ENCODE measurements at places on chromosomes 12 and 14.
A peak's percentile ranks its signal among the peaks of the same experiment; 100 is the strongest.

DNA sequence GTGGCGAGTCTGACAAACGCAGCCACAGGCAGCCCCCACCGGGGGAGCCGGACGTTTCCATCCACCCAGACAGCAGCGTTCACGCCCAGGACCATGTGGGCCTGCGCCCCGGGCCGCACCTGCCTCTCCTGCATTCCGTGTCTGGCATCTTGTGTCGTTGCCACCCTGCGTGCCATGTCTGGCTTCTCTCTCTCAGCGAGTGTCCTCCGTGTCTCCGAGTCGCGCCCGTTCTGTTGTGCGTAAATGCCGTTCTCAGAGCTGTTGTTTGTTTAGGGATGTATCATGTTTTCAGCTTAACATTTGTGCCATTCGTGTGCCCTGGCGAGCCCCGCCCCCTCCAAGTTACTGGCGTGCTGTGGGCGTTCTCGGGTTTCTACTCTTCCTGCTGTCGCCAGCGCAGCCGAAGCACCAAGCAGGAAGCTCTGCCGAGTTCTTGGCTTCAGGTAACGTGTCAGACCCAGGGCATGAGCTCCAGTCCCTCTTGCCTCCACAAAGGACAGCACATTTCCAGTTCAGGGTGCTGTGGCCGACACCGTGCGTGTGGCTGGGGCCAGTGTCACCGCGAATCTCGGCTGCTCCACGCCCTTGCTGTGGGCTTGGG is 34.6 kb downstream of the NOC4L start:
- DNase-seq: no peak

GRCh38 chr12:54870048-54870447 is 15.7 kb downstream of the MUCL1 start:
- DNase-seq: no peak

DNA sequence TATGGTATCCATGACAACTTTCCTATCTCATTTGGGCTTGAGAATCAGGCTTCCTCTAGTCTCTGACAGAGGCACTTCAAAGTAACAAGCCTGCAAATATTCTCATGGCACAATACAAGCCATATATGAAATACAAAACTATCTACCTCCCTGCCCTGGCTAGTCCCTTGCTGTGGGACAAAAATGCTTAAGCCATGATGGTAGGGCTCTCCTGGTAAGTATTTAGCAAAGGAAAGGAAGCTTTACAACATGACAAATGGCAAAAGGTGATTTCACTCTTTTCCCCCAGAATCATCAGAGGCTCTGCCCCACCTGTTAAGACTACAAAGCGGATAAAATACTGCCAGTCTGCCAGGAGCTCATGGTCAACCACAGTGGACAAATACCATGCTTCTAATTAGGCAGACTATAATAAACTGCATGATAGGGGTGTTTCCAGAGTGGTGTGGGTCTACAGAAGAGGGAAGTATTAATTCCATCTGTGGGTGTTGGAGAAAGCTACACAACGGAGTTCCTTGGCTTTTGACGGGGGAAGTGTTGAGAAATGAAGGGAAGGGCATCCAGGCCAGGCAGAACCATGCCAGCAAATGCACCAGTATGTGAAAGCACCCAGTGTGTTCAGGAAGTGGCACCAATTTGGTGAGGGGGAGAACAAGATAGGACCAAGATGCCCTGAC is 92.9 kb downstream of the SPTSSA start:
- DNase-seq: no peak

GRCh38 chr12:6056406-6057240 is 67.8 kb downstream of the VWF start:
- DNase-seq: no peak

DNA sequence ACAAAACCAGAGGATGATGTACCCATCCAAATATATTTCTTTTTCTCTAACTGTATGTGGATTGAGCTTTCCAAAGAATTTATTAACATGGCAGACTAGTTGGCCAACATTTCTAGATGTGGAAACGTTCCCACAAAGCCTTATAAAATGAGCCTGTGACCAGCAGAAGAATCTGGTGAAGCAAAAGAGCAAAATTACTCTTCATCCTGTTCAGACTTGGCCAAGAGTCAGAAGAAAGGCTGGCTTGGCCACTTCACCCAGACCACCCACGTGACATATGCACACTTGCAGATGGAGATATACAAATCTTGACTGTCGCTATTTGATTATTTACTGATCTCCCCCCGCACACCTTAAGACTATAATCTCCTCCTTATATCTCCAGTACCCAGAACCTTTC is 96.7 kb downstream of the NUAK1 start:
- DNase-seq: no peak

- DNase-seq: no peak
Measured at GRCh38 chr12:64706306-64706705, 52.9 kb downstream of the GNS start.

DNA sequence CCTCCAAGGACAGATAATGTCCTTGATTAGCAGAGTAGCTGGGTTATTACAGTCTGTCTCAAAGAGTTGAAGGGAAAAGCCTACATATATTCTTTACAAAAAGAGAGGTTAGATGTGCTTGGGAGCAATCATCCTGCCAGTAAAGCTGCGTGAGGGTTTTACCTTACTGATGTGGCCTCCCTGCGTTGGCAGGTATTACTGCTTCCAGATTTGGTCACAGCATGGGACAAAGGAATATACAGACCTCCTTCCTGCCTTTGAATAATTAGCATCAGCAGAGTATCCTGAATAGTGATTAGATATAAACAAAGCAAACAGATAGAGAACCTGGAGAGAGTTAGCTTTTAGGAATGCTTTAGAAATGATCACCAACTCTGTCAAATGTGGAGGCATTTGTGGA is 69.6 kb downstream of the TMTC2 start:
- DNase-seq: no peak

DNA sequence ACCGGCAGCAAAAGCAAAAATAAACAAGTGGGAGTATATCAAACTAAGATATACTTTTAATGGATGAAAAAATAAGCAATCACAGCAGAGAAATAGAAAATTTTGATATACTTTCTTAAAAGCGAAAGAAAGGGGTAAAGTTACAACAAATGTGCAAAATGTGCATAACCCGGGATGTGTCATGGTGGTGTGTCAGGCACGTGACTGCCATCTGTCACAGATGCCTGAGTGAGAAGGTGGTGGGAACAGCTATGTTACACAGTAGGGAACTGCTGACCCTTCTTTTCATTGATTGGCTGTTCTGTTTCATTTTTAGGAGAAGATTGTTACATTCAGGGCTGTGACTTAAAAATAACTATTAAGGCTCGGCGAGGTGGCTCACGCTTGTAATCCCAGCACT is 168.1 kb upstream of the PELI2 start:
- DNase-seq: no peak

DNA sequence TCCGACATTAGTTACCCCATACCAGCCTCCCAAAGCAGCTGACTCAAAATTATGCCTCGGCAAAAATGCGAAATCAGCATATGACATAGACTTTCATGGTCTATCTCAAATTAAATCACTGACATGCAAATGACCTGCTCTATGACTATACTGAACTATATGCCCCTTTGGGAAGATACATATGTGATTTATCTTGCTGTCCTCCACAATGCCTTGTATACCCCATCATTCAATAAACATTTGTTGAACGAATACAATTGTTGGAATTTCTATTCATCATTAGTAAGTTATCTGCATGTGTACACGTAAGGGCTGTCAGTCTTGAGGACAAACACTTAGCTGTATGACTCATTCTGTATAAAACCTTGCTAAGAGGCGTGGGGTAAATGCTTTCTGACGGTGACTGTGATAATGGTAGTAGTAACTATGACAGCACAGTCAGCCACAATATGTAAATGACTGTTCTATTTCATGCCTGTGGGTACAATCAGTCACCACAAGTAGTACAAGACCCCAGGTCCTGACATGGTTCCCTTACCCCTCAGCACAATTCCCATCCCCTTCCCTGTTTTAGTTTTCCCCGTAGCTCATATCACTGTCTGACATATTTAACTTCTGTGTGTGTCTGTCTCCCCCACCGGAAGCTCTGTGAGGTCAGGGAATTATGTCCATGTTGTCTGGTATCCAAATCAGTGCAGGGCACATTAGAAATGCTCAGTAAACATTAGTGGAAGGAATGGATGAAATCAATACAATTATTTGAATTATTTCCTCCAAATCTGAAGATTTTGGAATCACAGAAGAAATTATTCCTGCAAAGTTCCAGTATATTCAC is 42.8 kb downstream of the STXBP6 start:
- no peak for DNase-seq

GRCh38 chr14:73239393-73240241 is 2.3 kb downstream of the PAPLN start:
- no peak for DNase-seq

DNA sequence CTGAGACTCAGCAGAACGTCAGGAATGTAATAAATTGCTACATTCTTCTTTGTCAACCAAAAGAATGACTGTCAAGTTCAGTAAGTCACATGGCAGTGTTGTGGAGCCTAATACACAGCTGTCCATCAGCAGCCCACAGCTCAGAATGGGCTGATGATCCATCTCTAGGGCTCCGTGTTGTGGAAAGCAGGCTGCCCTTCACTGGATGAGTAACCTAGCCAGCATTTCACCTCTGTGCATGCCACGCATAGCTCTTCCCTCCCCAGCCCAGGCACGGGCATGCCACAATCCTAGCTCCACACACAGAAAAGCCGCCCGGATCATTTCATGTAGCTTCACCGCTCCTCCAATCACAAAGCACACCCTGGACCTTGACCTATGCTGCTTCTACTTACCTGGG is 878.0 kb upstream of the TMEM132C start:
- no peak for DNase-seq

- no peak for DNase-seq
Measured at GRCh38 chr14:105326891-105327694, 12.5 kb downstream of the PACS2 start.

DNA sequence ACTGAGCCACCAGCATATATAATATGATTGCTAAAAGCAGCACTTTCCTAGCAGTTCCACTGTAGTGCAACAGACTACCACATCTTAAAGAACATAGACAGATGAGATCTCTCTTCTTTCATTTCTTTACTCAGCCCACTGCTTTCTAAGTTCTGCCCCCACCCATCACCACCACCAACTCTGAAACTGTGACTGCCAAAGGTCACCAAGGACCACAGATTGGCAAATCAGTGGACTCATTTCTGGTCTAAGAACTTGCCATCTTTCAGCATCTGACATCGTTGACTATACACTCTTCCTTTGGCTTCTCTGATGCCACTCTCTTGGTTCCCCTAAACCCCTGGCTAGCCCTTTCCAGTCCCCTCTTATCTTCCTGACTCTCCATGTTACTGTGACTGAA is 38.4 kb downstream of the IFNG start:
- DNase-seq: no peak

DNA sequence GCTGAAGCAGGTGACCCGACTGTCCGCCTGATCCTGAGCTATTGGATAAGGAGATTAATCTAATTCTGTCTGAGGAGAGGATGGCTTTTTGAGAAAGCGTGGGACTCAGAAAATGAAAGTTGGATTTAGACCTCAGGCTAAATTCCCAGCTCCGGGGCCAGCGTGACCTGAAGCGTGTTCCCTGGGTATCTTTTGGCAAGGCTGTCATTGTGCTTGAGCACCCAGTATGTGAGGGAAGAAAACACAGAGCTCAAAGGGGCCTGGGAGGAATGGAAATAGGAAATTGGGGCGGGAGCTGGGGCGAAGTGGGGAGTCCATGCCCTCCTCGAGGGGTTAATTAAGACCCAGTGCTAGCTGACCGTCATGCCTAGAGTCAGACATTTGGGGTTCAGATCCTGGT is 17.5 kb upstream of the CCDC63 start:
- no peak for DNase-seq

DNA sequence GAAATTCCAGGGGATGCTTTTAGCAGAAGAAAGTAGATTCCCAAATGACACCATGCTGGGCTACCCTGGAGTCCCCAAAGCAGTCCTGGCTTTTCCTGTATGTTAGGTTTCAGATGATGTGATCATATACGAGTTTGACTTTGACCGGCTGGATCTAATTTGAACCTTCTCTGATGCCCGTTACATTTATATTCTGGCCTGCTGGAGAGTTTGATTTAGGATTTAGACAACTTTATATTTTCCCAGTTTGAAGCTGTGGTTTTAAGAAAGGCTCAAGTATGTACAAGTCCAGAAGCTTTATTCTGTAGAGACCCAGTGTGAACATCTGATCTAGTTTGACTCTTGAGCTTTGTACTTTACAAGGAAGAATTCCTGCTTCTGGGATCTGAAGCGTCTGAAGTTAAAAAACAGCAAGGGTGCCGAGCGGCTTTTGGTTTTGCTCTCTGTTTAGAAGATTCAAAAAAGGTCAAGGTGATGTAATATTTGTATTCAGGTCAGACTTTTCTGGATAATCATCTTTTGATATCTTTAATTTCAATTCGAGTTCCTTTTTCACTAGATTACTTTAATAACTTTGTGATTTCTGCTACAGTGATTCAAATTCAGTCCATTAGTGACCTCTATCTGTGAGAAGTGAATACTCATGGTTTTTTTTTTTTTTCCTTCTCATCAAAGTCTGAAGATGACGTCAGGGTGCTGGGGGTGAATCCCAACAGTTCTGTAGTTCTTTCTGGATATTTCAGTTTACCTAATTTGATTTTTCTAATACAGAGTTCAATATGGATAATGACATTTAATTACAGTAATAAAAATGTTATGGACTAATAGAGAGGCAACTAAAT is 6.3 kb downstream of the FLRT2 start:
- no peak for DNase-seq

- peak; percentile 67 for DNase-seq
Measured at GRCh38 chr14:95098984-95099599, 58.2 kb downstream of the DICER1 start.

DNA sequence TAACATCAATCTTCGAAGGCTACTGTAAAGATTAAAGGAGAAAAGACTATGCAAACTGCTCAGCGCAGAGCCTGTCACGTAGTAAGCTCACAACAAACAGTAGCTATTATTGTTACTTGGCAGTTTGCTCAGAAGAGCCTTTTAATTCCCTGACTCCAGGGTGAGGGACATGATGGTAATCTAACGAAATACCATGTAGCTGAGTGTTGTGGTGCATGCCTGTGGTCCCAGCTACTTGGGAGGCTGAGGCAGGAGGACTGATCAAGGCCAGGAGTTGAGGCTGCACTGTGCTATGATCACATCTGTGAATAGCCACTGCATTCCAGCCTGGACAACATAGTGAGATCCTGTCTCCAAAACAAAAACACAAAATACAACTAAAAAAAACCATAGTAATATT is 22.8 kb downstream of the HEBP1 start:
- DNase-seq: no peak

- DNase-seq: no peak
Measured at GRCh38 chr14:26067341-26067740, 530.5 kb downstream of the NOVA1 start.

All from posterior cingulate gyrus (tissue), 11 donors.